ENCODE measurements at places on chromosomes 1 and 21. TPM values are rescaled to one million over a fixed set of nuclear protein-coding genes. Genes with fewer than 3 reads are reported as not detected.

OXCT2 gene
- total RNA-seq: 0.82 TPM

SH3D21 gene
- 11.0 TPM for total RNA-seq

SF3B4 gene
- total RNA-seq: 109 TPM

DNA sequence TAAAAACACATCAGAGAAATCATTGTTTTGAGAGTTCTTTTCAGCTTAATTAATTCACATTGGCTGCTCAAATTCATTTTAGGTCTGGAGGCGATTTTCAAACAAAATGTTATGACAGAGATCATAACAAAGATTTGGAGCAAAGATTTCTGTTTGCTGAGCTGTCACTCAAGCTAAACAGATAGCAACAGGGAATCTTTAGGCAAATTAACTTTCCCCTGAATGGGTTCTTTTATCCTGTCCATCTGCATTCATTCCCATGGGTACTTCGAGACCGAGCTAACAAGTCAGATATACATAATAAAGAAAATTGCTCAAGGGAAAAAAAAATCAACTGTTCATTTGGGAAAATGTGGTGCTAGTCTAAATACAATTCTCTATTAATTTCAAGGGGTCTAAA is 30.2 kb upstream of the CA6 start:
- DNase-seq: no peak

DNA sequence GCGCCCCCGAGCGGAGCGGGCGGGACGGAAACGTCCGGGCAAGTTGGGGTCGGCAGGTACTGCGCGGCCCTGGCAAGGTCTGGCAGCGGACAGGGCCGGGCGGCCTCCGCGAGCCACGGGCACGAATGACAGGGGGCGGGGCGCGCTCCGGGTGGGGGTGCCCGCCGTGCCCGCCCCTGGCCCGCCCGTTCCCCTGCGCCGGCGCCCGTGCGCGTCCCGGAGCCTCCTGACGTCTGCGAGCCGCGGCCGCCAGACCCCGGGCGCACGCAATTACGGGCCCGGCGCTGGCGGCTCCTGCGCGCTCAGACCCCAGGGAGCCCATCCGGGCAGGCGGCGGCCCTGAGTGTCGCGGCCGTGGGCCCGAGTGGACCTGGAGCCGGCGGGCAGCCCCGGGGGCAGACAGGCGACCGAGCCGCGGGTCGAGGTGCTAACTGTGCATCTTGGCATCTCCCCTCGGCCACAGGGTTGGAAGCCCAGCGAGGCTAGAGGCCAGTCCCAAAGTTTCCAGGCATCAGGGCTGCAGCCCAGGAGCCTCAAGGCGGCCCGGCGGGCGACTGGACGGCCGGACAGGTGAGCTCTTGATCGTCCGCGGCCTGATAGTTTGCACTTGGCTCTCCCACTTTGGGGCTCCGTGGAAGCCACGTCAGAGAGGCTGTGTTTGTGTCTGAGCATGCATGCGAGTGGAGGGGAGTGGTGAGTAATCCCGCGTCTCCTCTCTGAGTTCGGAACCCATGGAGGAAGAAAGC is 918 bp downstream of the MIB2 start:
- peak; percentile 59 for DNase-seq

GRCh38 chr1:226657895-226658545 is 81.1 kb downstream of the ITPKB start:
- no peak for DNase-seq

Data from activated CD8-positive, alpha-beta memory T cell treated with anti-CD3 and anti-CD28 coated beads, Interleukin-2, amount 10 ng/mL, durations not matched to agents 7 days and 5 days (primary cell).